ENCODE measurements at places on chromosomes 5 and 9.

GRCh38 chr5:78779771-78780616 is 131.4 kb upstream of the LHFPL2 start:
- DNase-seq, result peak; percentile 85

- DNase-seq, result no peak
Observed at GRCh38 chr9:90256345-90256744, 386.3 kb downstream of the DIRAS2 start.

DNA sequence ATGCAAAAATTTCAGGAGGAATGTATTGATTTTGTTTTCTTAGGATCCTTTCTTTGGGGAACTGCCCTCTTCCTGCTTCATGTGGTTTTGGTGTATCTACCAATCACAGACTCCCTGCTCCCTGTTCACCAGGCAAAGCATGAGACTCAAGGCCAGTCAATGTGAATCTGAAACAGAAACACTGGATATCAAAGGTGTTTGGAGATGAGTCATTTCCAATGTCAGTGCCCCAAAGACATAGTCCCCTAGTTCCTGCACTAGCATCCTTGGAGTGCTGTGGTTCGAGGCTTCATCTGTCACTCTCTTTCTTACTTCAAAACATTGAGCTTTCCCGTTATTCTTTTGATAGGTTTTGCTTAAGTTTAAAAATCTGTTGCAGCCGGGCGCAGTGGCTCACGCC is 8.1 kb downstream of the PPP3R2 start:
- peak; percentile 16 for DNase-seq

DNA sequence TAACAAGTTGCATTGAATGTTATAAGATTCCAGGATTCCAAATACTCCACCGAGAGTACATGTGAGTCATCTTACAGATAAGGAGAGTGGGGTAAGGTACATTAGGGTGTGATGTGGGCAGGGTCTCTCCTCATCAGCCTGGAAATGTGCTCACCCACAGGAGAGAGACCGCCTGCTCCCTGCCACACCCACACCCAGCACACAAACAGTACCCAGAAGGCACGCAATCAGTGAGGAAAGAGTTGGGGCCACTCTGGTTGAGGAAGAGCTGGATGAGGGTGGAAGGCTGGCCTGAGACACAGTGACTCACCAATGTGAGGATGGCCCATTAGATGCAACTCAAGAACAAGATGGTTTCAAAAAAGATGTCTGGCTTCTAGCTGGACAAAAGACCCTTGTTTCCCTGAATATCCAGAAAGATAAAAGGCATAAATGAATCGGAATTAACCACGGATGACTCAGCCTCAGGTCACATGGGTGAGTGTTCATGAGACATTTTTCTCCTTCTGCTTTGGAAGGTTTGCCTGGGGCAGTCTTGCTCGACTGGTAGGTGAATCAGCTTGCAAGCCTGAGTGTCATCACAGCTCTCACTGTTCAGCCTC is 51.1 kb upstream of the LHFPL2 start:
- peak; percentile 97 for DNase-seq

DNA sequence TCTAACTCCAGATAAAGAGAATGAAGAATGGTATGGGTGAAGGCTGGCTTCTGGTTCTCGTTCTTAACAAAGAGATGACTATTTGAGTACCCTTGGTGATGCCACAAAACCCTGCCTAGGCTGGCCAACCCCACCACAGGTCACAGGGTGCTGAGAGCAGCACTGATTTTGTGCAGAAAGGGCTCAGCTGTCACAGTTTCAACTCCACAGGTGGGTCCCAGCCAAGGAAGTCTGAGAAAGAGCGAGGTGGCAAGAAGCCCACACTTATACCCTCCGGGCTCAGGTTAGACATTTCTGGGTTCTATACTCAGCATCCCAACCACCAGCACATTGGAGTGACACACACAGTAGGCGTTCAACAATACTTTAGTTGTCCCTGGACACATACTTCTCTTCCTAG is 118.1 kb downstream of the SLIT3 start:
- DNase-seq, result no peak

DNA sequence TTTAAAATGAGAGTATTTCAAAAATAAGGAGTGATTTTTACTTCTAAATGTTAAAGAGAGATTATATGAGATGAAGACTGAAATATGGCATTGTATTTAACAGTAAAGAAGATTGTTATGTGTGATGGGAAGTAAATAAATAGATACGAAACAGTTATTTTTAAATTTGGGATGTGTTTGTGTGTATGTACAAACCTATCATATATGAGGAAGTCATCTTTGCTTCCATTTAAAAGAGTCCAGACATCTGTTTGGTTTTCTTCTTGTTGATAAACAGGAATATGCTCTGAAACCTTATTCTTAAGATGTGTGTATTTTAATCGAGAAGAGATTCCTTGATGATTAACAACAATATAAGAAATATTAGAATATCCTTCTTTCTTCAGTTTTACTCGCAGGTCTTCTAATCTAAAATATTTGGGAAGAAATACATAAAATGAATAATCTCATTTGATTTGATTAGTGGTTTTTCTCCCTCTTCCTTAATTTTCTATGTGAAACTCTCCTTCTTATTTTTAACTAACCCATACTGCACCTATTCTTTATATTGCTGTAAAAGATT is 4.9 kb downstream of the SELENOP start:
- no peak for DNase-seq

DNA sequence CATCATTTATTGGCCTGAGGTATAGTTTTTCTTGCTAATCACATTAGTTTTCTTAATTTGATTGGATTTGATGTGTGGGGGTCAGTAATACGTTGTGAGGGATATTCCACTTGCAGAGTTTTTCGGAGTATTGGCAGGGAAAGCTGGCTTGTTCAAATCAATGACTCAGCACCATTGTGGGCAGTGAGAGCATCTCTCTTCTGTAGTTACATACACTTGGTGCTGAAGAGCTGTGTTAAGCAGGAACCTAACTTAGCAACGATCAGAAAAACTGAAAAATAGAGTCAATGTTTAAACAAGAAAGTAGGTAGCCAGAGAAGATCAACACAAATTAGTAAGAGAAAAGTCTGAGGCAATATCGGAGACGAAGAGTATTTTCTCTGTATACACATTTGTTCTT is 344.6 kb upstream of the EDIL3 start:
- DNase-seq, result peak; percentile 54

DNA sequence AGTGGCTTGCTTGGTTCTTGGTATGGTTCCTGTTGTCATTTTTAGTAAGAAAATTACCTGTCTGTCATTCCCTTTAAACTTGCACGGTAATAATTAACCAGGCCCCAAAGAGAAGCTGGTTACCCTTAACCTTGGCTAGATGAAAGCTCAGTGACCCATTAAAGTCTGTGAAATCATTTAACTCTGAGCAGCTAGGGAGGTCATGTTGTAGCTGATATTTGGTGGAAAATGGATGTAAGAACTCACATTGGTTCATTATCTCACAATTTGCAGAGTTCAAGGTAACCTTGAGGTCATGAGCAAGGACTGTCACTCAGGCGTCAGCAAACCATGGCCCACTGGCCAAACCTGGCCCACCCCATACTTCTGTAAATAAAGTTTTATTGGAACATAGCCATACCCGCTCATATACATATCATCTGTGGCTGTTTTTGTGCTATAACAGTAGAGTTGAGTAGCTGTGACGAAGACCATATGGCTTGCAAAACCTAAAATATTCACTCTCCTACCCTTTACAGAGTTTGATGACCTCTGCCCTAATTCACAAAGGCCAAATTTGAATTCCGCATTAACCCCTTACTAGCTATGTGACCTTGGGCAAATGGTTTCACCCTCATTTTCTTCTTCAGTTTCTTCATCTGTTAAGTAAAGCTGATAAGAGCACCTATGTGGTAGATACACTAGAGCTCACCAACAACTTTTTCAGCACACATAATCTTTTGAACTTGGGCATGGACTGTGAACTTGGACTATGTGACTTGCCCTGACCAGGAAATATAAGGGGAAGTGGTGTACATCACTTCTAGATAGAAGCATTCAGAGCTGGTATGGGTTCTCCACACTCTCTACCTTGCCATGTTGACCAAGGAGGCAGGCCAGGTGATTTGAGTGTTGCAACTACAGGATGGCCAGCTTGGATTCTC is 61.5 kb upstream of the CPEB4 start:
- DNase-seq, result no peak

GRCh38 chr9:107283623-107284616 is 841 bp downstream of the RAD23B start:
- peak; percentile 87 for DNase-seq

DNA sequence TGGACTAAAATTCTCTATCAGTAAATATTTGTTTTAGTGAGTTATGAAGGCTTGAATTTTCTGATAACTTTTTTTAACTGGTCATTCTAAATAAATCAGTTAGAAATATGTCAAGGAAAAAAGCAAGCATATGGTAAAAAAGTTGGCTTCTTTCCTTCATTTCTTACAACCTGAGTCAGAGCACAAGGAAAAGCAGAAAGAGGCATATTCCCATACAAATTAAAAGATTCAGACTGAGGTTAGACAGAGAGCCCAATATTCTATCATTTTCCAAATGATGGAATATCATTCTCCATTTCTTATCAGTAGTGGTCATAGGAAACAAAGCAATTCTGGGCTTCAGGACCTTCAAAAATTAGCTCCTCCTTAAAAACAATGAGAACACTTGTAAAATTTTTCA is 732.1 kb downstream of the MAT2B start:
- peak; percentile 29 for DNase-seq

- no peak for DNase-seq
Observed at GRCh38 chr5:122126756-122127321, 2.5 kb upstream of the ZNF474 start.

DNA sequence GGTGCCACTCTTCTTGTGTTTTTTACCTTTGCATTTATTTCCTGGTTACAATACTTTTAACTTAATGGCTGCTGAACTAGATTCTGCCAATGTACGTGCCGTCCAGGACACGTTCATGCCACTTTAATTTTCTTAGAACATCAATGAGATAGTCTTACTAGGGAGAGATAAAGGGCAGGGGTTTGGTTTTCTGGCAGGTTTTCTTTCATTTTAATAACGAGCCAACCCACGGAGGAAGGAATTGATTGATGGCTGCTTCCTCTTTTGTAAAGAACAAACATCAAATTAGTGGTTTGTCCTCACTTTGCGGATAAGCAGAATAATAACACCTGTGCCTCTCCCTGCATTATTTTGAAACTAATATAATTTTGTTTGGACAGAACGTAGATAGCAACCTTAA is 135.7 kb downstream of the DOCK8 start:
- DNase-seq, result no peak
